ENCODE measurements at places on chromosomes 11 and 22.

GRCh38 chr11:82753921-82754320, 20.3 kb upstream of the FAM181B start:
- DNase-seq, result no peak

DNA sequence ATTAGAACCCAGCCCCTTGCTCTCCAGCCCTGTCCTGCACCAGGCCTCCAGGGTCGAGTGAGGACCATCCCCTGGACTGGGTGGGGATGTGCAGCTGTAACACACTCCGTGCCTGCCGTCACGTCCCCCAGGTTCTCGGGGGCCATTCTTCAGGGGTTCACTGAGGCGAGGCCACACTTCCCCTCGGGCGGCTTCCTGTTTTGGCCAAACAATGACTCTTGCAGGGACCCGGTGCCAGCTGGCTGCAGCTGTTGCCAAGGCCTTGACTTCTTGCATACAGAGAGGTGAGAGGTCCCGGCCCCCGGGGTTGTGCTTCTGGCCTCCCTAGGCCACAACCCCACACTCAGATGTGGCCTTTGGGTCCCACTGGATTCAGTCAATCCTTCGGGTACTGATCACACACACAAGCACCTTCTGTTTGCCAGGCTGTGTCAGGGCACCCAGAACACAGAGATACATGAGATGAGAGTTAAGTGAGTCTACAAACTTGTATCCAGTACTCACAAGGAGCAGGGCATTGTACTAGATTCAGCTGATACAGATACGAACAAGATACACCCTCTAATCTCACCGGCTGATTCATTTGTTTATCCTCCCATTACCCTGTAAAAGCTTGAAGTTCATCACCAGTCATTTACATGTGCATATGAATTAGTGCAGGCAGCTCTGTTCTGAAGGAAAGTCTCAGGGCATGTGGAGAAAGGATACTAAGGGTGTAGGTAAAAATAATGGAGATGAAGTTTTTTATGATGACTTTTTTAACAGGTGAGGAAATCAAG, 32.9 kb downstream of the LRRC32 start:
- DNase-seq, result no peak

GRCh38 chr11:114316980-114317786, 21.0 kb downstream of the NNMT start:
- no peak for DNase-seq

DNA sequence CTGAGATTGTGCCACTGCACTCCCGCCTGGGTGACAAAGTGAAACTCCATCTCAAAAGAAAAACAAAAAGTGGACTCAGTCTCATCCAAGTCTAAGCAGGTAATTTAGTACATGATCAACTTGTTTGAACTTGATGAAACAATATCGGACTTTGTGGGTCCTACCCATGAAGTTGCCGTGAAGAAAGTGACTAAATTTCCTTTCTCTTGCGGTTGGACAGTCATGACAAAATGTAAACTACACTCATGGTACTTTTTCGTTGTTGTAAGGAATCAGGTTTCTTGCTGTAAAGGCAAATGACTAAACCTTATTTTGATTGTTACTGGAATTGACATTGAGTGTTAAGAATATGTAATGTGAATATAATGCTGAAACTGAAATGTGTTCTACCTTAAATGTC, 164.5 kb upstream of the PLET1 start:
- DNase-seq, result no peak

DNA sequence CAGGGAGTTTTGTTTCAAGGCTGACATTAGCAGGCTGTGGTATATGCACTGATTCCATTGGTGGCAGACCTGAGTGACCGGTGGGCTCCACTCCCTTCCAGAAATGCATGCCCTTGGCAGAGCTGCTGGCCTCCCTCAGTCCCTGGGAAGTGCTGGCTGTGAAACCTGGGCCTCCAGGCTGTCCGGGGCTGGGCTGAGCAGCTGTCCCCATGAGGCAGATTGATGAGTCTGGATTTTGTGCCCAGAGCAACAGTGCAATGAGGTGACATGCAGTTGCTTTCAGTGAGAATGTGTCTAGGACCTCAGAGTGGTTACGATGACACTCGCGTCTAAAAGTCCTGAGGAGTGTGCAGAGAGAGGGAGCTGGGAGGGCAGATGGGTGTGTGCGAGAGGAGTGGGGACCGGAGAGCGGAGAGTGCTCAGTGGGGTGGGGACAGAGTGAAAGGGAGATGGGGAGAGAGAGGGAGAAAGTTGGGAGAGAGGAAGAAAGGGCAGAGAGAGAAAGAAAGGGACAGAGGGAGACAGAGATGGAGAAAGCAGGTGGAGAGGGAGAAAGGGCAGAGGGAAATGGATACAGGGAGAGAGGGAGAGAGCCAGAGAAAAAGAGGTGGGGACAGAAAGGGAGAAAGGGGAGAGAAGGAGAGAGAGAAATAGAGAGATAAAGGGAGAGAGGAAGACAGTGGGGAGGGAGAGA, 978.3 kb downstream of the BRD1 start:
- no peak for DNase-seq

GRCh38 chr11:75771646-75772410, 3.2 kb downstream of the DGAT2 start:
- no peak for DNase-seq

- DNase-seq, result no peak
These were observed 162.5 kb downstream of the CEP164 start for GRCh38 chr11:117489999-117490679.

GRCh38 chr22:42326301-42326700, 55.8 kb upstream of the TCF20 start:
- no peak for DNase-seq

DNA sequence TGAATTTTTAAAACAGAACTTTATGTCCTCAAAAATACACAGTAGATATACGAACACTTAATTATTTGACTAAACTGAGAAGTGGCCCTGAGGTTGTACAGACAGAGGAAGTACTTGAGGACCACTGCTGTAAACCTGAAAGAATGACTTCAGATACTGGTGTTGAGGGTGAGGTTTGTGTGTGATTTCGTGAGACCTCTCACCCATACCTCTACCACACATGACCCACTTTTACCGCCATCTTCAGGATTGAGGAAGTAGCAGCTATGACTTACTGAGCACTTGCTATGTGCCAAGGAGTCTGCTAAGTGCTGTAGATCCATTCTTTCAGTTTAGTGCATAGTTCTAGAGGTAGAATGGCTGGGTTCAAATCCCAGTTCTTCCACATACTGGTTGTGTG, 21.9 kb downstream of the MMP13 start:
- DNase-seq, result no peak

DNA sequence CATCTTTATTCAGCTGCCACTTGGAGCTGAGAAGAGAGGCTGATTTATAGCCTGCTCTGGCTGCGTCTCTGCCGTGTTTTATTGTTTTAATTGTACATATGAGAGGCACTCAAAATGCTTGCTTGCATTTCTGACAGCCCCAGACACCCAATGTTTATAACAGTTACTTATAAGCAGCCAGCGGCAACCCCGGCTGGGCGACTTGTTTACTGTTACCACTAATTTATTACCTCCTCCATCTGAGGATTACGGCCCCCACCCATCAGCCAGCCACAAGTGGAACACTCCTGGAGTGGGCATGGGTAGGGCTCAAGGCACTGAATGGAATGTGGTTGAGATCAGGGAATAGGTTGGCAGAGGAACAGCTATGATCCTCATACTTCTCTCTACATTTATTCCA, 61.2 kb downstream of the CLPB start:
- DNase-seq, result peak; percentile 72

All from NCI-H2107 (cell line).